ENCODE measurements at places on chromosomes 6 and 20.
A peak's percentile ranks its signal among the peaks of the same experiment; 100 is the strongest.

DNA sequence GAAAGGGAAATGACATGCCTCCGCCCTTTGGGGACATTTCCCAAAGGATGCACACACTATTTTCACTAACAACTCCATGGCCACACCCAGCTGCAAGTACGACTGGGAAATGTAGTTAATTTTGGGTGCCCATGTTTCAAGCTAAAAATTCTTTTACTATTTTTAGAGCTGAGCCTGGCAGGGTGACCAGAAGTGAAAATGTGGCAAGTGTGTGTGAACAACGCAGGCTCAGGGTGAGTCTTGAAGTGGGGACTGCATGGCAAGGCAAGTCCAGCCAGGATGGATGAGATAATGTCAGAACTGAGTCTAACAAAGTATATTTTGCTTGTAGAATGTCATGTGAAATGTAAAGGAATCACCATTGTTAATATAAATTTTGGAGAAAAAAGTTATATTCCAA is 17.0 kb upstream of the CD109 start:
- DNase-seq, result no peak

DNA sequence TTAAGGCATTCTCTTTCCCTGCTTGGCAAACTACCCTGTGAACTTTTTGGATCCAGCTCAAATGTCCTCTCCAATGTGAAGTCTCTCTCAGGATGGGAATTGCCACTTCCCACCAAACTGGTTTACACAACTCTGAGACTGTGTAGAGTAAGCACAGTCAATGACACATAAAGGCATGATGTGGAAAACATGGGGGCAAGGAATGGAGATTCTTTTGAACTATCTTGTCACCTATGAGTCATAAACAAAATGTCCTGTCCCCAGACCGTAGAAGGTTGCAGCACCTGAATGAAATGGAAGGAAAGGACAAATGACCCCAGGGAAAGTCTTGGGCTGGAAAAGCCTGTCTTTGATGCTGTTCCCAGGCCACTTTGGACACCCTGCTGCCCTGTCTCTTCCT is 11.0 kb upstream of the KIF13A start:
- DNase-seq, result no peak

GRCh38 chr20:63974402-63975200 is 4.8 kb downstream of the SAMD10 start:
- DNase-seq, result no peak

DNA sequence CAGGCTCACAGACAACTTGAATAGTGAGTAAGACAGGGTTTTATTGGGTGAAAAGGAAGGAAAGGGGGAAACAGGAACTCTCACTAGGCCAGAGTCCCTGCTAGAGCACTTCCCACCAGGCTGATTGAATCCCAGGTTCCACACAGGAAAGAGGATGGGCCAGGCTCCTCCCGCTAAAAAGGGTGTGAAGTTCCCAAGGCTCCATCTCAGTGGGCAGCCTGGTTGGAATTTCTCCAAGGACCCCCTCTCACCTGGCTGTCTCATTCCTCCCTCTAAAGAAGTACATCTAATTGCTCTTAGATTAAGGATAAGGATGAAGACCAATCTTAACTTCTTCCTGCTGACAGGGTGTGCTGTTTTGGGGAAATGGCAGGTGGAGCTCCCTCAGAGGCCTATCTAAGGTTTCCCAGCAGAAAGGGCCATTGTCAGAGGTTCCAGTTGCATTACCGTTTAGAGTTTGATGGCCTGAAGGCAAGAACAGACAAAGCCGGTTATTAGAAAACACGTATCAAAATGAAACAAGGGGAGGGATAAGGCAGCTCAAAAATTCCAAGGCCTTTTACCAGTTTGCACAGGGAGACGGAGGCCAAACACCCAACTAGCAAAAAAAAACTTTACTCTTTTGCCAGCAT is 21.5 kb downstream of the COL19A1 start:
- DNase-seq, result no peak

GRCh38 chr20:13313201-13313600 is 92.1 kb downstream of the ISM1 start:
- no peak for DNase-seq

- DNase-seq, result peak; percentile 13
Measured at GRCh38 chr6:146785001-146785585, 186.3 kb downstream of the ADGB start.
